ENCODE measurements at places on chromosomes 11 and 22.

DNA sequence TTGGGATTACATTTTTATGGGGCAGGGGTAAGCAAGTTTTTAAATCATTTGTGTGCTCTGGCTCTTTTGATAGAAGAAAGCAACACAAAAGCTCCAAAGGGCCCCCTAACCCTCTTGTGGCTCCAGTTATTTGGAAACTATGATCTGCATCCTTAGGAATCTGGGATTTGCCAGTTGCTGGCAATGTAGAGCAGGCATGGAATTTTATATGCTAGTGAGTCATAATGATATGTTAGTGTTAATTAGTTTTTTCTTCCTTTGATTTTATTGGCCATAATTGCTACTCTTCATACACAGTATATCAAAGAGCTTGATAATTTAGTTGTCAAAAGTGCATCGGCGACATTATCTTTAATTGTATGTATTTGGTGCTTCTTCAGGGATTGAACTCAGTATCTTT is 10.1 kb downstream of the RAG1 start:
- no peak for DNase-seq

DNA sequence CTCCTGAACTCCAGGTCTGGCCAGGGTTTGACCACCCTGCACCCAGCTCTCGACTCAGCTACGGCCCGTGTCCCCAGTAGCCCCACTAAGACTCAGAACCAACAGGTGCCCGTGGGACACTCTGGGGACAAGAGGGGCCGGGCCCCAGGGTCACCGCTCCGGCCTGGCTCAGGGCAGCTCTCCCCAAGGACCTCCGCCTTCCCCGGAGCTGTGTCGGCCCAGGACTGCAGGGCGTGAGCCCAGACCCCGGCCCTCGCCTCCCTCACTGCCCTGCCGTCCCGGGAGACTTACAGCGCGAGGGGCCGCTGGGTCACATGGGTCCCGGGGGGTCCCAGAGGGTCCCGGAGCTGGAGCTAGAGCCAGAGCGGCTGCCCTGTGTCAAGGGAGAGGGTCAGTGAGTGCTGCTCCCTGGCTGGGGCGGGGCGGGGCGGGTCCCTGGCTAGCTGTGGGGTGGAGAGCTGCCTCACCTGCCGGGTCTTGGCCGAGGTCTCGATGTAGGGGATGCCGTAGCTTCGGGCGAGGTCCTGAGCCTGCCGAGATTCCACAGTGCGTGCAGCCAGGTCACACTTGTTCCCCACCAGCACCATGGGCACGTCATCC is 2.3 kb downstream of the HRAS start:
- no peak for DNase-seq

DNA sequence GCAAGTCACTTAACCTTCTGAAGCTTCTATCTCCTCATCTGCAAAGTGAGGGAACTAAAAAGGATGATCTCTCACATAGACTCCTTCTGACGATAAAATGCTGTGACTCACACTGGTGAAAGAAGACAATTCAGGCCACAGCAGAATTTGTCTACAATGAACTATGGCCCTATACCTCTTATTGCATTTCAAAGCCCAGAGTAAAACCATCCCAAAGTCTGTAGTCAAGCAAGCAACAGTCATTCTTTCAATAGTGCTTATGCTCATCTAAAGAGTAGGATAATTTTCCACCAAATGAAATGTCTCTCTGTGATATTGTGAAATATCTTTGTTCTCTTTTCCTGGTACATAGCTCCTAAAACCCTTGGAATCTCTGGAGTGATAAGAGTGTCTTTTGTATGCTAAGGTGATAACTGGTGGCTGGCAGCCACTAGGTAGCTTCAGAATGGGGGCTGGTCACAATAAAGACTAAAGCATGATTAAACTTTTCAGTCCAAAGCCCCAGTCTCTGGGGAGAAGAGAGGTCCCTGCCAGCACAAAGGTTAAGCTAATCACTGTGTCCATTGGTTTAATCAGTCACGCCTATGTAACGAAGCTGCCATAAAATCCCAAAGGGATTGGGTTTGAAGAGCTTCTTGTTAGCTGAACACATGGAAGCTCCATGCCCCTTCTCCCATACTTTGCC is 30.8 kb downstream of the SYTL2 start:
- no peak for DNase-seq

DNA sequence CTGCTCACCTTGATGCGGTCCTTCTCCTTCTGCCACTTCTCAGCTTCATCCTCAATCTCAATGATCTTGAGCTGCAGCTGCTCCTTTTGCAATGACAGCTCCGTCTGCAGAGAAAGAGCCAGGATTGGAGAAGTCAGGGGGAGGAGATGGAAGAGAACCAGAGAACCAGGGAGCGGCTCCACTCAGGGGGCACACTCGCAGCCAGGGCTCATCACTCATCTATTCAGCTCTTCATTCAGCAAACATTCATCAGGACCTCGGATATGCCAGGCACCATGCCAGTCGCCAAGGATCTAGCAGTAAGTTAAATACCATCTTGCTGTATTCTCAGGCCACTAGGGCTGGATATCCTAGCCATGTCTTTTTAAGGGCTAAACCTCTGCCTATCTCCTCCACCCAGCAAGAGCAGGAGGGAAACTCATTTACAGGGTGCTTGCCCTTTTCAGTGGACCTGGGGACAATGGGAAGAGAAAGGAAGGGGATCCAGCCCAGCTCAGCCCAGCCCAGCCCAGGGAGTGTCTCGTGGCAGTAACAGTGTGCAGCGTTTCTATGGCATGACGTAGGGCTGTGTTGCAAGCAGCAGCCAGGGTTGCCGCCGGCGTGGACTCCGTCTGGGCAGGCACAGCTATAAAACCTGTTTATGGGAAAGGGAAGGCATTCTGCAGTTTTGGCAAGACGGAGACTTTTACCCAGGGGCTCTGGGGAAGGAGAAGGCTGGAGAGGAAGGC is 9.4 kb downstream of the TRIM29 start:
- no peak for DNase-seq

- DNase-seq = no peak
These were observed 7.0 kb downstream of the THY1 start for GRCh38 chr11:119415966-119416365.

DNA sequence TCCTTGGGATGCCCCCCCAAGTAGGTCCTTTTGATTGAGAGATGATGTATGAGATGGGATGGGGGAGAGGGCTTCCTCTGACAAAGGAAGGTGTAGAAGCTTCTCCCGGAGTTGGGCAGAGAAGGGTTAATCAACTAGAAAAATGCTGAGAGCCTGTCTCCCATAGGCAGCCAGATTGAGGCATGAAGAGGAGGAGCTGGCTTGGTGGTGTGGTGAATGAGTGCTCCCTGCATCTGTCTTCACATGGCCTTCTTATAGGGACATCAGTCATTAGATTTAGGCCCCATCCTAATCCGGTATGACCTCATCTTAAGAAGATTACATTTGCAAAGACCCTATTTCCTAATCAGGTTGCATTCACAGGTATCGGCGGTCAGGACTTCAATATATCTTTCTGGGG is 61.1 kb downstream of the NFAM1 start:
- DNase-seq = no peak

DNA sequence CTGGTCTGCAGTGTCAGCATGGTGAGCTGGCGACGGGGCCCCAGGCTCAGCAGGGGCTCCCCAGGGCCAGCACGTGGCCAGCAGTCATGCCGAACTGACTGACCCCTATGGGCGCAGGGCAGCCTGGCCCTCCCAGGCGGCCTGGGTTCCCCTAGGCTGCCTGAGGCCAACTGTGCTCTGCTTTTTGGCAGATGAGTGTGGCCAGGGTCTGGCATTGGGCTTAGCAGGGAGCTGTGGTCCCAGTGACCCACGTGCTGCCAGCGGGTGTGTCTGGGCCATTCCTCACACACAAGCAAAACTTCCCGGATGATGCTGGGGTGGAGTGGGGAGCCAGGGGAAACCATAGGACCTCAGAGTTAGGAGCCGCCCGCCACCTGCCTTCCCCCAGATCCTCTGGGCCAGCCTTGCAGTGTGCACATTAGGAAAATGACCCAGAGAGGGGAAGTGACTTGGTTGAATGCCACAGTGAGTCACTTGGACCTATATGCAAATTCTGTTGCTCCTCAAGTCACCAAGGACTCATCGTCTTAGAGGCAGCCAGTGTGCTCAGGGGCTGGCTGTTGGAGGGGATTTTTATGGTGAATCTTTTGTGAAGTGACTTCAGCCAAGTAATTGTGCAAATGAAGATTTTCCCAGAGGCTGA is 6.5 kb downstream of the ADORA2A start:
- no peak for DNase-seq

DNA sequence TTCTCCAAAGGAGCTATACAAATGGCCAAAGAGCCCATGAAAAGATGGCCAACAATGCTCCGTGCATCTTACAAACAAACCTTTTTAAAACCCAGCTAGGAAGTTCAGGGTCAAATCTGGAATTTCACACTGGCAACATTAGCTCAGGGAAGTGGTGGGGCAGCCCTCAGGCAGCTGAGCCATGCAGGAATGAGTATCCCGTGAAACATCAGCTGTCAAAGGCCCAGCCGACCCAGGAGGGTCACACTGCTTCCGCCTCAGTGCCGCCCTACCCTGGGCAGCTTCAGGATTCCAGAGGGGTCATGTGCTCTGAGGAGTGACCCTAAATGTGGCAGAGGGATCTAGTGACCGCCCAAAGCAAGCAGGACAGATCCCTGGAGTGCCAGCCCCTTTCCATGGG is 73.4 kb downstream of the LINC01488 start:
- DNase-seq = no peak

DNA sequence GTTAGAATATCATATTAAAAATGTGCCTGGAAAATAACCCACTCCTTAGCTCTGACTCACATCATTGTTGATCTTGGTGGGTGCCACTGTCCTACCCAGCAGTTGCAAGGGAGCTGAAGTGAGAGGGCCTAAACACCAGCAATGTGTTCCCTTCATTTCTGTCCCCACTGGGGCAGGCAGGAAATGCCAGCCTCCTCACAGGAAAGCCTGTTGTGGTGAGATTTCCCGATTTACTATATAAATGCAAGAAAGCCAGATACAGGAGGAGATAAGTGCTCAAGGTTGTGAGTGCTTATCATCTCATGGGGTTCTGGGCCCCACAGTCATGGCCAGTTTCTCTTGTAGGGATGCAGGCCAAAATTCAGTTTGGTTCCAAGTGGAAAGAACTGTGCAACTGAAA is 15.8 kb upstream of the FLI1 start:
- no peak for DNase-seq

DNA sequence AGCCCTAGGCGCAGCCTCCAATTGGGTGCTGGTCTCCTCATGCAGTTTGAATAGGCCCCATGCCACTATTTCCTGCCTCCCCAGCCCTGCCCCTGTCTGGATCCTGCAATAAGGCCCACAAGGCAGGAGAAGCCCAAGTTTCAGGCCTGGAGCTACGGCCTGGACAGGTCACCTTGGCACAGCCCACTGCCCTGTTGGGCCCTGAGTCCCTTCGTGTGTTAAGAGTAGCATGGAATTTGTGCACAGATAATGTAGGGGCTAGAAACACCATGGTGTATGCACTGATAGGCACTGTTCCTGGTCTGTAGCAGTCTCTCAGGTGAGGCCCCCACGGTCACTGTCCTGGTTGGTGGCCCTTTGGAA is 20.1 kb downstream of the CDC45 start:
- DNase-seq = no peak

DNA sequence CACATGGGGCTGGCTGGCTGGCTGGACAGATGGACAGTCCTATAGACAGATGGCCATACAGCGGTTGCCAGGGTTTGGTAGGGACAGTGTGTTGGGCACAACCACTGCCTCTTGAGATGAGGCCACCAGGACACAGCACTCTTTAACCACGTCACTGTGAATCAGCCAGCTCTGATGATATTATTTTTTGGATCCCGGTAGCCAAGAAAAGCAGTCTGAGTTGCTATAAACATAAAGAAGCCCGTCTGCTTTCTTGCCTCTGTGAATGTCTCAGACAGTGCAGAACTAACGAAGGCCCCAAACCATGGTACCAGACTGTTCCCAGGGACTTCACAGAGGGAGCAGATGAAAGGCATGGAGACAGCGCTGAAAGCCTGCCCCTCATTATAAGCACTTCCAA is 115.9 kb upstream of the CSNK2A3 start:
- no peak for DNase-seq

DNA sequence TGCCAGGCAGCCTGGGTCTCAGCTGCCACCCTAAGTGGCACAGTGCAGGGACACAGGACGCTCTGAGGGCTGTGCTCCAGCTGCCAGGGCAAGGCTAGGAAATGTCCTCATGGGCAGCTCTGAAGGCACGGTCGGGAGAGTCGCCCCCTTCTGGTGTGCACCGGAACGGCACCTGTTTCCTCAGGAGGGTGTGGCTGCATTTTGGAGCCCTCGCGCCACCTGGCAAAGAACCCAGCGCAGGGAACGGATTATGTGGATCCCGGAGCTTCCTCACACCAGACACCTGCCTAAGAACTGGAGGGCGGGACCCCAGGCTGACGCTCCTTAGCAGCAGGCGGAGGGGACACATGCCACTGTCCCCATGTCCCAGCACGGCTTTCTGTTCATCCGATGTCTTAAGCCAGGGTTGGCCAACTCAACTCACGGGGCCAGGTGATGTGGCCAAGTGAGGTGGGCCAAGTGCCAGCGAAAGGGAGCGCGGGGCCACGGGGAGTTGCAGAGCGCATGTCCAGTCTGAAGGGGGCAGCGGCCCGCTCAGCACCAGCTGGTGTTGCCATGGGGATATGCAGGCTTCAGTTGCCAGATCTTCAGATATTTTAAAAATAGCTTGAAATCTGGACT is 5.1 kb upstream of the SLC22A8 start:
- peak; percentile 58 for DNase-seq

DNA sequence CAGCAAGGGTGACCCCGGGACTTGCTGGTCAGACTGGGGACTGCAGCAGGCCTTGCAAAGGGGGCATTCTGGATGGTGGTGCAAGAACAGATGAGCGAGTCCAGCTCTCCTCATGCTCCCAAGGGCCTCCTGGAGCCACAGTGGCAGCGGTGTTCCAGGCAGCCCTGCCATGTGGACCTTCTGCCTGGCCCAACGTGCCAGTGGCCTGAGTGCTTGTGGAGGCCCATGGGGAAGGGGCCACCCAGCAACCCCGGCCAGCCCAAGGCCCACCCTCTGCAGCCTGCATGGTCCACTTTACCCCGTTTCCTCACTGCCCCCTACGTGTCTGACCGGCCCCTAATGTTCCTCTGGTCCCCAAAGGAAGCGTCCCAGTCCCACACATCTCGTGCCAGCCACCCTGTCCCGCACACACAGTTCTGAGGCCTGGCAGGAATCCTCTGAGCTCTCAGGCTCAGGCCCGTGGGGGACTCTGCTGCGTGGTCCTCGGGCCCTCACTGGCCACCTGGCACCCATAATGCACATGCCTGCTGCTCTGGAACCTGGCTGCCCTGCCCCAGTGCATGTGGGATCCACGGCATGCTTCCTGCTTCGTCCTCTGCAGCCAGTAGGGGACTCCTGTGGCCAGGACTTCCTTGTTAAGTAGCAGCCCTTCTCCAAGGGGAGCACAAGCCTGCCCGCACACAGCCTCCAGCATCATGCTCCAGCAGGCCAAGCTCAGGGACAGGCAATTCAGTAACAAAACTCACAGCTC is 85.5 kb downstream of the DGCR2 start:
- no peak for DNase-seq

GRCh38 chr11:34226210-34226609 is 120.8 kb downstream of the NAT10 start:
- DNase-seq = no peak

DNA sequence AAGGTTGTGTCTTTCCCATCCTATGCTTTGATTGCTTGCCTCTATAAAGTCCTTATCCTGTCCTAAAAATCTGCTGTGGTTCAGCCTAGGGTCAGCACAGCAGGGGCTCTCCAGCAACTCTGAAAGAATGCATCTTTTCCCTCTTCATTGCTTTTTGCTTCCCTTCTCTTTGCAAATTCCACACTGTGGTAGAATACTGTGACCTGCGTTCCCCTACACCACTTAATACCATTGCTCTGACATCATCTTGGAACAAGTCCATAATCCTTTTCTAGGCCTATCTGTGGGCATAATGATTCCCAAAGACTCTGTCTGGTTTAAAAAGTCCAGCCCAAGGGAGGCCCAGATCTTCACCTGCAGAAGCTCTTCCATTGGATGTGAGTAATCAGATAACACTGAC is 177.7 kb downstream of the NAV2 start:
- no peak for DNase-seq
